ENCODE measurements at places on chromosomes 2 and 18.

DNA sequence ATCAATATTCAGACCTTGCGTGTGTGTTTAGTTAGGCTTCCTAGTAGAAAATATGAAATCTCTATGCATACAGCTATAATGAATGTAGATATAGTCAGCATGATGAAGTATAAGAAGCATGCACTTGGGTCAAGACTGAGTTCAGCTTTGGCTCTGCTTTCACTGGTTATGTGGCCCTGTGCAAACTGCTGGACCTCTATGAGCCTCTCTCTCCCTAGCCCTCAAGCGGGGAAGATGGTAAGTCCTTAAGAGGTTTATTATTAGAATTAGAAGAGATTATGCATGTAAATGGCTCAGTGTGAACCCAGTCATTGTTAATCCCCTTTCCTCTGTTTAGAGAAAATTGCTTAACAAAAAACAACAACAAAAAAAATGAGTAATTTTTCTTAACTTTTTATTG lies 178.8 kb upstream of the NXPH2 start:
- no peak for DNase-seq

DNA sequence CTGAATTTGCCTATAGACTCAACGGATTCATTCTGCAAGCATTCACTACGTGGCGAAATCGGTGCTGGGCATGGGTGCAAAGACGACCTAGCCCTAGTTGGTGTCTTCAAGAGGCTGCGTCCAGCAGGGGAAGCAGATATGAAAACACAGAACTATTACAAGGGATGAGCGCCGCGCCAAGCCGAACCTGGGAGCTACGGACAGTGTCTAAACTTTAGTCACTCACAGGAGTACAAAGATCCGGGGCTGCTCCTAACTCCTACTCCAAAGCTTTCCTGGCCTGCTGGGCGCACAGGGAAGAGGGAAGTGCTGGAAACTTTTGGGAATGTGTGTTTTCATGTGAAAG lies 732 bp upstream of the ANXA4 start:
- DNase-seq: peak; percentile 80

GRCh38 chr2:99169534-99169933 lies 11.3 kb downstream of the MITD1 start:
- DNase-seq: no peak

DNA sequence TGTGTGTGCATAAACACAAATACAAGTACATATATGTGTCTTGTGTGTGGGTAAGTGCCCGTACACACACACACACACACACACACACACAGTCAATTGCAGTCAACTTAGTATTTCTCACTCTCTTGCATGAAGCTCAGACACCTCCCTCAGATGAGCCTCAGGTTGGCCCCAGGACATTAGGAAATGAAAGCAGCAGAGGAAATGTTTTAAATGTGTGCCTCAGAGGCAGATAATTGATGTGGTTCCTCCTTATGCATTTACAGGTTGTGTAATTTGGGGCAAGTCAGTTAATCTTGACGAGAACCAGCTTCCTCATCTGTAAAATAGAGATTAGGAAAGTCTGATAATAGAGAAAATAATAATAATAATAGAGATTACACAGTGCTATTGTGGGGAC lies 814.0 kb upstream of the ID2 start:
- no peak for DNase-seq

- DNase-seq: no peak
These were observed 238.1 kb downstream of the KLHL29 start for GRCh38 chr2:23622966-23623675.

DNA sequence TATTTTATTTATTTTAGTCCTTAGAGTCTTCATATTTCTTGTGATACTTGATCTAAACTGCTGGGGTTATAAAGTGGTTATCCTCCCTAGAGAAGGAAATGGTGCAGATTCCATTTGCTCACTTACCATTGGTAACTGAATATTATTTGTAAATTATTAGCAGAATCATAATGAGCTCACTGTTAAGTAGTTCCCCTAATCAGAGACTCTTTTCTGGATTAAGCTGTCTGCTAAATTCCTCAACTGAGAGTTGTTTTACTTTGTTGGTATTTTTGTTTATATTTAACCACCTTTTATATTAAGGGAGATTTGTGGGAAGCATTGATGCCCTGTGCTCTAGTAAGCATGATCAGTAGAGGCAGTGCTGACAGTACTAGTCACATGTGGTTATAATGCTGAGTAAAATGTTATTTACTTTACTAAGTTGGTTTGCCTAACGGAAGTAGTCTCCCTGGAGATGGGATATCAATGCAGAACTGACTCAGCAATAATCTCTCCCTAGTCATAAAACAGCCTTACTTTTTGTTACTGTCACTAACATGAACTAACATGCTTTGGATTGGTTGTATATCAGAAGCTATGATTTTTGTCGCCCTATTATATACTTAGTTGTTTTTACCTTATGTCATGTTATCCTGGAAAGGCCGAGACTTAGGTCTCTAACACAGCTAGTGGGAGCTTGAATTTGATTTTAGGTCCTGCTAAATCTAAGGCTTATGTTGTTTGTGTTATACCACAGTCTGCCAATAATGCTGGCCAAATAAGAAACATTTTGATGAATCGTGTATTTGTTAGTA lies 166.7 kb downstream of the MCFD2 start:
- DNase-seq: peak; percentile 21

DNA sequence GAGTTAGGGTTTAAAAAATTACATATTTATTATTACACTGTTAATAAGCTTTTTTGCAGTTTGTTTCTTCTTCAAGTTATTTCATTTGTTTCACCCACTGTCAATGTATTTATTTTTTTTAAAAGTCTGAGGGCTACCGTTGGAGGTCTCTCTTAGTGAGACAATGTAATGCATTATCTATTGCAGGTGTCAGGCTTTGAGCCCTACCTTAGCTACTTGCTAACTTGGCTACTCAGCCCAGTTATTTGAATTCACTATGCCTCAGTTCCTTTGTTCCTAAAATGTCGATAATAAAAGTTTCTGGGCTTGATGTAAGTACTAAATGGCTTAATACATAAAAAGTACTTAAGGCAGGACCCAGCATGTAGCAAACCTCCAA lies 458 bp upstream of the TFPI start:
- no peak for DNase-seq

GRCh38 chr18:6355789-6356589 lies 58.7 kb downstream of the L3MBTL4 start:
- DNase-seq: peak; percentile 92

GRCh38 chr18:10020171-10020570 lies 106.4 kb downstream of the VAPA start:
- DNase-seq: no peak

GRCh38 chr18:79692056-79692455 lies 12.5 kb downstream of the CTDP1 start:
- no peak for DNase-seq

GRCh38 chr2:166700079-166700478 lies 188.2 kb upstream of the XIRP2 start:
- no peak for DNase-seq

- no peak for DNase-seq
These were observed 43.8 kb upstream of the CDH19 start for GRCh38 chr18:66647671-66648070.

GRCh38 chr2:174643356-174643755 lies 45.8 kb upstream of the WIPF1 start:
- DNase-seq: no peak

GRCh38 chr2:29469516-29469915 lies 354.3 kb downstream of the CLIP4 start:
- DNase-seq: no peak

DNA sequence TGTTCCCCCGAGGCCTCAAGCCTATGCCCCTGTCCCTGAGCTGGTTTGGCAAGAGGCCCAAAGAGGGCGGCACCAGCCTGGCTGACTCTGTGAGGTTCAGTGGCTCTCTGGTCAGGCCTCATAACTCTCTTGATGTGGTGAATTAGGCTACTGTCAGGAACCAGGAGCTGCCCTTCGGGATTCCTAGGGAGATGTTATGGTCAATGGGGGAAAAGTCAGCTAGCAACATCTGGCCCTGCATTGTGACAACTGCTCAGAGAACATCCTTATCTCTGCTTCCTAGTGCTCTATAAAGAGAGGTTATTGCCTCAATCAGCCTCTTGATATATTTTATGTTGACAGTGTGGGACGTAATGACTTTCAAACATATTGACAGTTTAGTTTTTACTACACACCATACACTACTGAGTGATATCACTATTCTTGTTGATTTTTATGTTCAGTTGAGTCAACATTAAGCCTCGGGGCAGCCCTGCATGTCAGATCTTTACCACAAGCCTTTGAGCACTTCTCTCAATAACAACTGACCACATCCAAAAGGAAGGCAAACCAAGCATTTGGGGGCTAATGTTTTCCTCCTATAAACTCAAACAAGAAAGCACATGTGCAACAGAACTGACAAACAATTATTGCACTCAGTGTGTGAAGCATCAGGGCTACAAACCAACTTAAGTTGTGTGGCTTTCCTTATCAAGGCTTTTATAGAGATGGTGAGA lies 448.3 kb upstream of the SLC14A2 start:
- peak; percentile 51 for DNase-seq

- no peak for DNase-seq
These were observed 62.8 kb upstream of the SLC38A11 start for GRCh38 chr2:165017966-165018596.

DNA sequence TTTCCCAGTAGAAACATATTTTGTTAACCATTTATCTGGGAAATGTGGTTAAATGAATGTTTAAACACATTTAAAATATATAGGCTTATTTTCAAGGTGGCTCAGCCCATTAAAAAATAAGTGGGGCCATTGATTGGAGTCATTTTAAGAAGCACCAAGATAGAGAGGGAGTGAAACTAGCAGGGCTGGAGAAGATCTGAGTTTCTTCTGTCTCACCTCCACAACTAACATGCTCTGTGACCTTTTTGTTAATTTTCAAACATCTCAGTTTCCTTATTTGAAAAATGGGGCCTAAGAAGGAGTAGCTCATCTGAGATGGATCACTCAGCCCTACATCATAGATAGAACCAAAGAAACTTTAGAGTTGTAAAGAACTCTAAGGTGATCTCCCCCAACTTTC lies 254.8 kb downstream of the KCNS3 start:
- DNase-seq: no peak

GRCh38 chr2:59277671-59278070 lies 1036.5 kb upstream of the FANCL start:
- DNase-seq: no peak
